ENCODE measurements at places on chromosomes 5 and 9. TPM values are rescaled to one million over a fixed set of nuclear protein-coding genes. Genes with fewer than 3 reads are reported as not detected.

The PARP8 gene
- 14.5 TPM for total RNA-seq

The C9orf50 gene
- total RNA-seq, result not detected

The WDR38 gene
- total RNA-seq, result not detected

The CATSPER3 gene
- not detected for total RNA-seq

The PCDHGA5 gene
- total RNA-seq, result 3.6 TPM

The CDC14B gene
- 26.0 TPM for total RNA-seq

The PCDHGA3 gene
- 1.6 TPM for total RNA-seq

The TMEFF1 gene
- total RNA-seq, result 4.7 TPM

The DBH gene
- under 0.01 TPM for total RNA-seq

The CLK4 gene
- total RNA-seq, result 51.8 TPM

The RORB gene
- total RNA-seq, result 0.39 TPM

The FAM221B gene
- total RNA-seq, result not detected

The SMIM3 gene
- total RNA-seq, result 13.5 TPM

The F2RL2 gene
- total RNA-seq, result 12.3 TPM

The ADRB2 gene
- total RNA-seq, result 3.8 TPM

The PCDHA1 gene
- total RNA-seq, result not detected

The NR4A3 gene
- 5.4 TPM for total RNA-seq

The ITK gene
- total RNA-seq, result 1.3 TPM

The PCDHGA6 gene
- 3.6 TPM for total RNA-seq

The CD72 gene
- 1.6 TPM for total RNA-seq

The SLC25A2 gene
- total RNA-seq, result 1.4 TPM

The SNCAIP gene
- total RNA-seq, result 12.5 TPM

The FYB1 gene
- total RNA-seq, result 6.2 TPM

The TLR4 gene
- total RNA-seq, result 14.2 TPM

The IFNA7 gene
- not detected for total RNA-seq

The SLIT3 gene
- 42.4 TPM for total RNA-seq

The SVEP1 gene
- 44.6 TPM for total RNA-seq

The ORM2 gene
- total RNA-seq, result 0.79 TPM

The STING1 gene
- 16.6 TPM for total RNA-seq

The NR6A1 gene
- total RNA-seq, result 0.99 TPM

The C5orf58 gene
- not detected for total RNA-seq
